Adrenal gland (tissue), 19 donors: ENCODE measurements at places on chromosomes 5 and 9.
A peak's percentile ranks its signal among the peaks of the same experiment; 100 is the strongest.

DNA sequence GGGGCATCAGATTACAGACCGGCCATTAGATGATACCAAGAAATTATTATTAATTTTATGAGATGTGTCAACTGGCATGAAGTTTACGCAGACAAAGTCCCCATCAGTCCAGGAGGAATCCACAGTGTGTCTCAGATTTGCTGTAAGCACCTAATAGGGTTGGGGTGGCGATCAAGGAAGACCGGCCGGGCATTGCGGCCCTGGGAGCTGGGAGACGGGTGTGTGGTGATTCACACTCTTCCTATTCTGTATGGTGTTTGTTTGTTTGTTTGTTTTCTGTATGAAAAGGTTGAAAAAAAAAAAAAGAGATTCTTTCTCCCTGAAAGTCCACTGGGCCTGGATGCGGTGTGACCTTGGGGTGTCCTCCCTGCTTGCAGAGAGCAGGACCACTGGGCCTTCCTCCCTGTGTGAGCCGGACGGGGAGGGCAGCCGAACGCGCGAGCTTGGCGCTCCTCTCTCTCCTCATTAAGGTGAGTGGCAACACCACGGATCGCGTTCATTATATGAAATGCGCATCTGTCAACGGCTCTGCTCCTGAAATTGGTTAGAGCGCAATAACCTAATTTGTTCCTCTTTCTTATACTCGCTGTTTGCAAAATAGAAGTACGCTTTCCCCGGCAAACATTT, 15.1 kb downstream of the RASGEF1C start:
- no peak for DNase-seq
- H3K36me3 ChIP-seq = no peaks in the 10 kb centered on the region
- no peak overlapping the region for H3K27ac ChIP-seq
- no peaks in the 10 kb centered on the region for H3K4me1 ChIP-seq

- H3K4me1 ChIP-seq = peaks cover 3% of the 10 kb centered on the region
- DNase-seq = peak; percentile 65
- no peaks in the 10 kb centered on the region for H3K27me3 ChIP-seq
- H3K27ac ChIP-seq = no peak overlapping the region
Measured at GRCh38 chr9:97880336-97880735, 27.3 kb downstream of the FOXE1 start.

GRCh38 chr9:94675008-94675881, 35.9 kb upstream of the FBP1 start:
- no peaks in the 10 kb centered on the region for H3K36me3 ChIP-seq
- no peaks in the 10 kb centered on the region for H3K27me3 ChIP-seq
- peak overlapping the region; percentile 56 for H3K27ac ChIP-seq
- DNase-seq = no peak
- H3K4me3 ChIP-seq = no peak overlapping the region
- no peaks in the 10 kb centered on the region for H3K4me1 ChIP-seq

DNA sequence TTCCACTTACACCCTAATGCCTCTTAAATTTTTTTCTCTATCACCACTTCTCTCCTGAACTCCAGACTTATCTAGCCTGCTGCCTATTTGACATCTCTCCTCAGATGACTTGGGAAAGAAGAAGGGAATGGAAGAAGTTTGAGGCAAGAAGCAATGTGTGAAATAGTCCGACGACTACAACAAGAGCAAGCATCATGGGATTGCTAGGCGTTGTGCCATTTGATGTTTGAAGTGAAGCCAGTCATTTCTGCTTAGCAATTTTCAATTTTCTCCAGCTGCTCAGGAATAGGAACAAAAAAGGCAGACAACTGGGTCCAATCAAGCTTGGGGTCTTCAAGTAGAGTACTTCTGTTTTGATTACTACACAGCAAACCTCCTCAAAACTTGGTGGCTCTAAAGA, 106.4 kb downstream of the HSD17B3 start:
- no peaks in the 10 kb centered on the region for H3K4me1 ChIP-seq
- H3K27ac ChIP-seq = no peak overlapping the region
- H3K27me3 ChIP-seq = no peaks in the 10 kb centered on the region
- H3K36me3 ChIP-seq = no peaks in the 10 kb centered on the region
- H3K4me3 ChIP-seq = no peak overlapping the region

GRCh38 chr9:110520120-110520701, 59.3 kb downstream of the SVEP1 start:
- no peak overlapping the region for H3K27ac ChIP-seq
- H3K4me3 ChIP-seq = no peak overlapping the region
- no peaks in the 10 kb centered on the region for H3K27me3 ChIP-seq
- no peaks in the 10 kb centered on the region for H3K36me3 ChIP-seq
- DNase-seq = no peak

GRCh38 chr5:91484662-91485061, 101.5 kb upstream of the ARRDC3 start:
- no peak overlapping the region for H3K4me3 ChIP-seq
- DNase-seq = no peak
- no peaks in the 10 kb centered on the region for H3K36me3 ChIP-seq
- no peak overlapping the region for H3K27ac ChIP-seq

- H3K4me3 ChIP-seq = no peak overlapping the region
- no peak overlapping the region for H3K27ac ChIP-seq
- no peaks in the 10 kb centered on the region for H3K36me3 ChIP-seq
- no peaks in the 10 kb centered on the region for H3K27me3 ChIP-seq
- H3K4me1 ChIP-seq = no peaks in the 10 kb centered on the region
- no peak for DNase-seq
Measured at GRCh38 chr9:9170439-9171134, 1371.0 kb upstream of the DMAC1 start.

DNA sequence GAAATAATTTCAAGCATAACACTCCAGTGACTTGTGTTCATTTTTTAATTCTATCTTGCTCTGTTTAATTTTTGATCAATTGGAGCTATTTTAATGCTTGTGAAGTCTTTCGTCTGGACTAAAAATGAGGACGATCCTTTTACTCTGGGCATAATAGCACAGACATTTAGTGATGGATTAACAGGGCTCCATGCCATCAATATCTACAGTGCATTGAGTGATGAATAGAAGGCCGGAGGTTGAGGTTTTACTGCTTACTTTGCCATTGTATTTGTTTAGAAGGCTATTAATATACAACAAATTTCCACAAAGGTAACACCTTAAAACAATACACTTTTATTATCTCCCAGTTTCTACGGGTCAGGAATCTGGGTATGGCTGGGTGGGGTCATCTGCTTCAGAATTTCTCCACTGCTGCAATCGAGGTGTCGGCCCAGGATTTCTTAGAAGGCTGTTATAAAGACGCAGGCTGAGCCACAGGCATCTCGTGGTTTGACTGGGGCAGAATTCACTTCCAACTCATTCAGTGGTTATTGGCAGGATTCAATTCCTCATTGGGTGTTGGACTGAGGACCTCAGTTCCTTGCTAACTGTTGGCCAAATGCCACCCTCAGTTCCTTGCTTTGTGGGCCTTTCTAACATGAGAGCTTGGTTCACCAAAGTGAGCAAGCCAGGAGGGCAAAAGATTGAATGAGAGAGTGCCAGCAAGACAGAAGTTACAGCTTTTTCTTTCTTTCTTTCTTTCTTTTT, 265.4 kb upstream of the VLDLR start:
- H3K4me1 ChIP-seq = no peaks in the 10 kb centered on the region
- DNase-seq = no peak
- H3K27me3 ChIP-seq = no peaks in the 10 kb centered on the region

GRCh38 chr9:100375658-100376057, 22.9 kb upstream of the TEX10 start:
- no peaks in the 10 kb centered on the region for H3K36me3 ChIP-seq
- no peak overlapping the region for H3K27ac ChIP-seq
- no peaks in the 10 kb centered on the region for H3K27me3 ChIP-seq
- DNase-seq = no peak

DNA sequence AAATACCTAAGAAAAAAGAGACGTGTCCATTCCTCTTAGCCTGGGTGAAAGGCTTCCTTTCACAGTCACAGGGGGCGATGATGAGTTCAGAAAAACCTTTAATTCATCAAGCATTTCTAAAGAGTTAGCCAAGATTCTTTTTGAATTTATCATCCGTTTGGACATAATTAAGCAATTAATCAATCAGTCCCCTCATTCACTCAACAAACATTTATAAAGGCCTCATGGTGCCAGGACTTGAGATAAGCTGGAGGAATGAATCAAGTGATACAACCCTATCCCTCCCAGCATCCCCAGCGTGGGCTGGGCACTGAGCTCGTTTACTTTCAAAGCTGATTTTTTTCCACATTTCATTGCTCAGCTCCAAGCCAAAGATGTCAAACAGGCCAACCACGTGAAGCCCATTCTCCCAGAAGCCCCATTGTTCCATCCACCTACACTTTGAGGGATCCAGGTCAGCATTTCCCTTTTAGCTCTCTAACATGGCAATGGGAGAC, 140.5 kb downstream of the SLIT3 start:
- no peak for DNase-seq
- no peaks in the 10 kb centered on the region for H3K27me3 ChIP-seq
- no peaks in the 10 kb centered on the region for H3K4me1 ChIP-seq
- peak overlapping the region; percentile 62 for H3K27ac ChIP-seq
- H3K4me3 ChIP-seq = no peak overlapping the region

GRCh38 chr5:43362725-43363435, 49.3 kb downstream of the CCL28 start:
- DNase-seq = no peak
- no peak overlapping the region for H3K27ac ChIP-seq
- no peaks in the 10 kb centered on the region for H3K27me3 ChIP-seq
- H3K4me1 ChIP-seq = no peaks in the 10 kb centered on the region

GRCh38 chr5:82661933-82662332, 383.8 kb upstream of the RPS23 start:
- no peaks in the 10 kb centered on the region for H3K36me3 ChIP-seq
- no peak for DNase-seq
- H3K4me1 ChIP-seq = peaks cover 18% of the 10 kb centered on the region
- no peaks in the 10 kb centered on the region for H3K27me3 ChIP-seq
- H3K4me3 ChIP-seq = no peak overlapping the region

DNA sequence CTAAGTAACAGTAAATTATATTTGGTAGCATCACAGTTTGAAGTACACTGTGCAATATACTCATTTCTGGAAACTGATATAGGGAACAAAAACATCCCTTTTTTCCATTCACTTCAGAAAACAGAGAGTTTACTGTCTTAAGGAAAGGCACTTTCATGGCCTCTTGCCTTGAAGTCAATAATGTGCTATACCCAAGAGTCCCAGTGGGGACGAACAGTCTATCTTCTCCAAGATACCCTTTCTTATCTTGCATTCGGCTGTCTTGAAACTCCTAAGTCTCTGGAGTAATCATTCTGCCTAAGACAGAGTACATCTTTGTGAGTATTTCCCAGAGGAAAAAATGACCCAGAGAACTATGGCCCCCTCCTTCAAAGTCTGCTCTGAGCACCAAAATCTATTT, 107.1 kb downstream of the SLC1A3 start:
- H3K4me1 ChIP-seq = no peaks in the 10 kb centered on the region
- H3K27ac ChIP-seq = no peak overlapping the region
- H3K4me3 ChIP-seq = no peak overlapping the region
- no peaks in the 10 kb centered on the region for H3K36me3 ChIP-seq
- no peaks in the 10 kb centered on the region for H3K27me3 ChIP-seq

GRCh38 chr5:137370096-137371071, 128.7 kb downstream of the SPOCK1 start:
- H3K36me3 ChIP-seq = no peaks in the 10 kb centered on the region
- no peaks in the 10 kb centered on the region for H3K27me3 ChIP-seq
- no peak overlapping the region for H3K4me3 ChIP-seq
- no peak for DNase-seq

- no peak overlapping the region for H3K4me3 ChIP-seq
- no peak for DNase-seq
- H3K36me3 ChIP-seq = no peaks in the 10 kb centered on the region
- no peak overlapping the region for H3K27ac ChIP-seq
- no peaks in the 10 kb centered on the region for H3K4me1 ChIP-seq
Measured at GRCh38 chr5:112533362-112533761, 114.3 kb upstream of the EPB41L4A start.

DNA sequence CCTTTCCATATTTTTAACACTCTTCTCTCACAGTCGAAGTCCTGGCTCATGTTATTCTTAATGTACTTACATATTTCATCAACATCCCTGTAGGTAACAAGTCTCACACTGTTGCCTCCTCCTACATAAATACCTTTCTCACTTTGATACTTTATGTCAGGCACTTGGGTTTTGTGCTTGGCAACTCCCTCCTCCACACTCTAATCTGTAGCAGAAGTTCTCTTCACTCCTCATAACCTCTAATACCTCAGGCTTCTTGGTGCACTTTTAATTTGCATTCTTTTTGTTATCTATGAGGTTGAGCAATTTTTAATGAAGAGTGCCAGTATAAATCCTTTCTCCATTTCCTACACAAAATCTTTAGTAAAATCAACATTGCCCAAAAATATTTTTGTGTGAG, 24.1 kb upstream of the ARRDC3 start:
- H3K36me3 ChIP-seq = no peaks in the 10 kb centered on the region
- no peak for DNase-seq
- no peaks in the 10 kb centered on the region for H3K4me1 ChIP-seq
- H3K27me3 ChIP-seq = no peaks in the 10 kb centered on the region

DNA sequence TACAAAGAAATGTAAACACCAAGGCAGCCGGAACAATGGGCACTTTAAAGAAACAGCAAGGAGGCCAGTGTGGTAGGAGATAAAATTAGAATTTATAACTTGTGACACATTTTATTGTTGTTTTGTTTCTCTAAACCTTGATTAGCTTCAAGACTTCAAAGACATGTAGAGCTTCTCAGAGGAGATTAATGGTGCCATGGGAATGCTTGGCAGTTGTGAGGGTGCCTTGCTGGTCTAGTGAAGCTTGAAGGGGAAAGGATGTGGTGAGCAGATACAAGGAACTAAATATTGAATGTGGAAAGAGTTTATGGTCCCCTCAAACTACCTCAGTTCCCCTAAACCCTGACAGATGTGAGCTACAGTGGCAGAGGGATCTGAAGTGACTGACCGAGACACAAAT, 322.4 kb upstream of the ADAMTS16 start:
- no peak overlapping the region for H3K27ac ChIP-seq
- no peak overlapping the region for H3K4me3 ChIP-seq
- DNase-seq = no peak

DNA sequence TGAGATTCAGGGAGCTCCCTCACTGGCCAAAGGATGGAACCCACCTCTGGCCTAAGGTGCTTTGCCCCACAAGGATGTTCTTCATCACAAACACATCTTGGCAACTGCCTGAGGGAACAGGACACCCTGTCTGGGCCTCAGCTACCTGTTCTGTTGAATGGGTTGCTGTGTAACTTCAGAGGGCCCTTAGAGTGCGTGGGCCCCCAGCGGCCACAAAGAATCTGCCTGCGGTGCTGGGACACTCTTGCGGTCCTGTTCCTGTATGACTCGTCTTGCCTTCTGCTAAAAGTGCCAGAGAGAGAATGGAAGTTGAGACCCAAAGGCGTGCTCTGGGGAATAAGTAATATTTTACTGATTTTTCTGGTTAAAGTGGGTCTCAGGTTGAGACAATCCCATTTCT, 14.1 kb upstream of the RPL26L1 start:
- H3K4me3 ChIP-seq = no peak overlapping the region
- no peaks in the 10 kb centered on the region for H3K27me3 ChIP-seq
- no peak overlapping the region for H3K27ac ChIP-seq
- no peaks in the 10 kb centered on the region for H3K4me1 ChIP-seq
- no peak for DNase-seq
- no peaks in the 10 kb centered on the region for H3K36me3 ChIP-seq

GRCh38 chr5:110329955-110330525, 396.4 kb downstream of the TMEM232 start:
- peaks cover 4% of the 10 kb centered on the region for H3K4me1 ChIP-seq
- no peak overlapping the region for H3K4me3 ChIP-seq
- no peaks in the 10 kb centered on the region for H3K27me3 ChIP-seq
- DNase-seq = no peak

GRCh38 chr9:69949396-69949795, 94.3 kb upstream of the MAMDC2 start:
- peaks cover 4% of the 10 kb centered on the region for H3K4me1 ChIP-seq
- no peak overlapping the region for H3K27ac ChIP-seq
- H3K36me3 ChIP-seq = no peaks in the 10 kb centered on the region
- no peak overlapping the region for H3K4me3 ChIP-seq
- no peak for DNase-seq
- no peaks in the 10 kb centered on the region for H3K27me3 ChIP-seq
